ENCODE measurements at places on chromosomes 1 and 21. TPM values are rescaled to one million over a fixed set of nuclear protein-coding genes. Genes with fewer than 3 reads are reported as not detected.

FHAD1 gene
- 1.4 TPM for total RNA-seq

STUM gene
- total RNA-seq: 2.4 TPM

CNIH3 gene
- 3.2 TPM for total RNA-seq

ZSWIM5 gene
- total RNA-seq: 0.79 TPM

CFAP74 gene
- total RNA-seq: 0.49 TPM

HTR6 gene
- total RNA-seq: not detected

CHI3L1 gene
- 42.2 TPM for total RNA-seq

FTCD gene
- 0.20 TPM for total RNA-seq

SYT2 gene
- 0.10 TPM for total RNA-seq

SIKE1 gene
- 69.0 TPM for total RNA-seq

UBAP2L gene
- 77.4 TPM for total RNA-seq

PRUNE1 gene
- 11.4 TPM for total RNA-seq

NES gene
- 54.7 TPM for total RNA-seq

STYXL2 gene
- 12.5 TPM for total RNA-seq

LRRC41 gene
- 48.4 TPM for total RNA-seq

CEP85 gene
- total RNA-seq: 15.1 TPM

TBX19 gene
- 1.9 TPM for total RNA-seq

WLS gene
- total RNA-seq: 85.4 TPM

PCP4 gene
- not detected for total RNA-seq

LCE1F gene
- total RNA-seq: not detected

SELE gene
- total RNA-seq: 14.0 TPM

DMAP1 gene
- total RNA-seq: 27.1 TPM

SH2D1B gene
- not detected for total RNA-seq

INKA2 gene
- total RNA-seq: 5.9 TPM

ERICH3 gene
- 0.10 TPM for total RNA-seq

GPR3 gene
- total RNA-seq: 0.30 TPM

CD5L gene
- 0.39 TPM for total RNA-seq

TMEM50A gene
- total RNA-seq: 90.2 TPM

CFHR4 gene
- total RNA-seq: not detected

BLACAT1 gene
- 0.20 TPM for total RNA-seq

TNFSF18 gene
- 3.4 TPM for total RNA-seq

C4BPA gene
- total RNA-seq: 0.39 TPM

IL20 gene
- total RNA-seq: 0.59 TPM

GOLPH3L gene
- total RNA-seq: 14.3 TPM

ARHGEF2 gene
- total RNA-seq: 57.6 TPM

CLDN8 gene
- 9.6 TPM for total RNA-seq
